Esophagus squamous epithelium (tissue), 5 donors: ENCODE measurements at places on chromosomes 3 and 15.

GRCh38 chr3:32336113-32336498 lies 55.5 kb upstream of the CMTM7 start:
- no peak for DNase-seq

DNA sequence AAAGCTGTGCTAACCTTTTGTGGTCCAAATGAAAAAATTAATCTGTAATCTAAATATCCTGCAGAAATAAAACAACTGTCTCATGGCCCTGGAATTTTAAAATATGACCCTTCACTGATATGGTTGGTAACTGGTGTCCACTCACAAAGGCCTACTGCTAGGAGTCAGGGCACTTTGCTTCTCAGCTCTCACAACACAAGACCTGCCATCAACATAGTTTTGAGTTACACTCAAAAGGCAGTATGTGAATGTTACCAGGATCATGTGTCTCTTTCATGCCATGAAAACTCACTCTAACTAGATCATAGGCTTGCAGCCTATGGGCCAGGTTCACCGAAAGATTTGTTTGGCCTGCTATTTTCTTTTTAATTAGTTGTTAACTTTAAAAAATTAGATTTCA lies 10.0 kb upstream of the MLF1 start:
- no peak for DNase-seq

GRCh38 chr15:27017168-27017809 lies 46.3 kb downstream of the GABRG3 start:
- no peak for DNase-seq

DNA sequence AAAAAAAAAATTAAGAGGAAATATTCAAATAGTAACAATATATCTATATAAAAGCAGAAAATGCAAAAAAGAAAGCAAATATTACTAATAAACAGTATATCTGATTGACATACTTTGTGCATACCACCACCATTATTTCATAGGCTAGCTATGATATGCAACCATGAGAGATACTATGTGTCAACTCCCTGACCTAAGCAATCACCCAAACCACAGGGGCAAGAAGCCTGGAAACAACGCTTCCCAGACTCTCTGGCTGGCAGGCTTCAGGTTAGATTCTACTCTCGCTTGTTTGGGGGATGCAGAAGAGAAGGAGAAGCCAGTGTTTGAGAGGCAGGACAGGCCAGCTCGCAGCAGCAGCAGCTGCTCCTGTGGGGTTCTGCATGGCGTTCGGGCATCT lies 169.3 kb upstream of the TPM1 start:
- no peak for DNase-seq

DNA sequence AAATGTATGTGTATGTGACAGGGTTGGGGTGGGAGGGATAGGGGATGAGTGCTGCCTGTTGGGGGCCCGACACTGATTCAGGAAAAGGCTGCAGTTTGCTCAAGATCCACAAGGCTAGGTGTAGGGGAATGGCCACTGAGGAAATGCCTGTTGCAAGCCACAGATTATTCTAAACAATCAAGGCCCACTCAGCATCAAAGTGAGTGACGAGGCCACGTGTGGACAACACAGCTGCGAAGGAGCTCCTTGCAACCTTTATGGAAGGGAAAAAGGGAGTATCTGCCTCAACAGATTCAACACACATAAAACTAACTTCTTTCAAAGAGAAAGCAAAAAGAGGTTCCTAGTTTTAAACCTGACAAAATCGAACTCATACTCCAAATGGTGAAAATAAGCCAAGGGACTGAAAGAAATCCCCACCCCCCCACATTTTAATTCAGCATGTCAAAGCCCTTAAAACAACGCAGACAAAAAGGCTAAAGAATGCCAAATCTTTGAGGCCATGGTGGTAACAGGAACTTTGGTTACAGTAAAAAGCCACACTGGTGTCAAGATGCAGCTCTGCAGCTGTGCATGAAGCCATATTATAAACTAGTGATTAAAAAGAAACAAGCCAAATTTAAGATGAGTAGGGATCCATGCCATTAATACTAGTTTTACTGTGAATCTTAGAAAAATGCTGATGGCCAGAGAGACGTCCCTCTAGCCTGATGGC lies 3.6 kb downstream of the POLG start:
- no peak for DNase-seq

DNA sequence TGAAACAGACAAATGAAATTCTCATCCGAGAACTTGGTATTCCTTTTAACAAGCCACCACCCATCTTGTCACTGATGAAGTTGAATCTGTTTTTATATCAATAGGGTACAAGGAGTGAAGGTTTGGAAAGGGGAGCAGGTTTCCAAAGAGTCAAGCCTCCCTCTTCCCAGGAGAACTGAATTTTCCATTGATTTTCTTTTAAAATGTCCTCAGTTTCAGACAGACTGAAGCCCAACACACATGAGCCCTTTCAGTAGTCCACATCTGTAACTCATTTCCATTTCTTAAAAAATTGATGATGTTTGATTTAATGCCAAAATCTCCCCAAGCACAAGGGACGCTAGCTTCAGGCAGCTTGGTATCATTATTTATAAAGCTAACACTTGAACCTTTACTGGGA lies 187.7 kb downstream of the FOXB1 start:
- no peak for DNase-seq

DNA sequence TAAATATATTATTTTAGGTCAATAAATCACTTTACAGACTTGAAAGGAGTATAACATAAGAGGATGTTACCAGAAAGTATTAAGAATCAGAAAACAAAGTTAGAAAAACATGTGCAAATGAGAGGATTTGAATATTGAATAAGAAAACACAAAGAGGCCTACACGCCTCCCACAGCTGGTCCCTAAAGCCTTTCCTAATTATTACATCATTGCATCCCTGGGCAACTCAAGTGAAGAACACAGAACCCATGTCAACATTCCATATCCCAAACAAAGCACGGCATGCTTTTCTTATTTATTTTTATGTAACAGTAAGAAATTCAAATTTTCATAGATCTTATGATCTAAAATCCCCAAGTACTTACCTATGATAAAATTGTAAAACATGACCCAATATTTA lies 61.2 kb downstream of the HERC1 start:
- DNase-seq: no peak

DNA sequence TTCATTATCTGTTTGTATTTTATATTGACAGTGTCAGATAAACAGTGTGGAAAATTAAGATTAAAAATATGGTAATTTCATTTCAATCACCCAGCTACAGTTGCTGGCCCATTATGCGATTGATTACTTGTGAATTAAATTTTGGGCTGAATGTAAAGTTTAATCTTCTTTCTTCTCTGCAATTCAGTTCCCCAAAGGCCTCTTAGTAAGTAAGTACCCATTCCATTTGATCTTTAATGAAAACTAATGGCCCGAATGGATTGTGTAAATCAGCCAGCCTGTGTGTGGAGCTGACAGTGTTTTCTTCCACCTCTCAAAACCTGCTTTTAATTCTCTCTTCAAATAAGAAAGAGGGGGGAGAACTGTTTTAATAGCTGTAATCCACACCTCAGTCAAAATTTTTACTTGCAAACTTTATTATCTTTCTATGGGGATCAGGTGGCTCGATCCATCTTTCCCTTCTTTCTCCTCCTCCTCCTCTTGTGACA lies 307.1 kb downstream of the IL20RB start:
- DNase-seq: no peak

DNA sequence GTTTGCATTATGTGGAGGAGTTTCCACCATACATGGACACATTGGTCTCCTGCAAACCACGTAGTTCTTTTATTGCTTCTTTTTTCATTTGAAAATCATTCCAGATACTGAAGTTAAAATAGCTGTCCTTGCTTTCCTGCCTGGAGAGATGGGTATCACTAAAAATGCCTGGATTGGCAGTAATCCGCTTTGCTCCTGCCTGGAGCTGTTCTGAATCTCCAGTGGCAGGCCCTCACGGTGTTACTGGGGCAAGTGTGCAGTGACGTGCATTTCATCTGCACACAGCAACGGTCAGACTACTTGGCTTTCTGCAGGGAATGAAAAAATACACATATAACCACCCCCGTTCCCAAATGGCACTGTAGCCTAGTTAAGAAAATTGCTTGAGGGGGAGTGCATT lies 272.9 kb downstream of the IL5RA start:
- DNase-seq: no peak

DNA sequence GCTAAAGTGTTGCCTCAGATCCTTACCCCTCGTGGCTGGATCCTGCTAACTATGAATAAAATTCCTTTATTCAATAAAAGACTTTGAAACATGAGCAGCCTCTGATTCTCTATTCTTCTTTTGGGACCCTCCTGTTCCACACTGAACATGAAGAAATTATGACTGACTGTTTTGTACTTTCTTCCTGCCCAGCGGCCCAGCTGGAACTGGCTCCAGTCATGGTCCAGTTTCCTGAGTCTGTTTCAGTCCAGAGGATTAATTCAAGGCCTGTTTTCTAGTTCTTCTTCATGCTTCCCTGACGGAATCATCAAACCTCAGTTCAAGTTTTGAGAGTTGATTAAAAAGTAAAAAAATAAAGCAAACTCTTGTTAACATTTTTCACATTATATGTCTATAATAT lies 52.6 kb upstream of the CP start:
- DNase-seq: no peak

DNA sequence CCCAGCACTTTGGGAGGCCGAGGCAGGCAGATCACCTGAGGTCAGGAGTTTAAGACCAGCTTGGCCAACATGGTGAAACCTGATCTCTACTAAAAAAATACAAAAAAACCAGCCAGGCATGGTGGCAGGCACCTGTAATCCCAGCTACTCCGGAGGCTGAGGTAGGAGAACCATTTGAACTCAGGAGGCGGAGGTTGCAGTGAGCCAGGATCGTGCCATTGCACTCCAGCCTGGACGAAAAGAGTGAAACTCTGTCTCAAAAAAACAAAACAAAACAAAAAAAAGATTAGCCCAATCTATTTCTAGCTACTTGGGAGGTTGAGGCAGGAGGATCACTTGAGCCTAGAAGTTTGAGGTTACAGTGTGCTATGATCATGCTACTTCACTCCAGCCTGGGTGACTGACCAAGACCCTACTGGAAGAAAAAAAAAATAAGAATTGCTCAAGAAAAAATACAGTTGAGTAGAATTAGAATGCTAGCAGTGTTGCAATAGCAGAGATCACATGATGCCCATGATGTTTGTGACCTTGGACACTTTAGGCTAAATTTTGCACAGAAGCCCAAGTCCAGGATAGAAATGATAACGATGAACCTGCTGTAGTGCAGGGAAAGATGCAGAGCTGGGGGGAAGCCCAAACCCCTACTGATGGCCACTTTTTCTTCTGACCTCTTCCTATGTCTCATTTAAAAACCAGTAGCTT lies 162.2 kb downstream of the LPP start:
- DNase-seq: no peak

GRCh38 chr3:10554236-10554611 lies 48.8 kb upstream of the ATP2B2 start:
- no peak for DNase-seq

DNA sequence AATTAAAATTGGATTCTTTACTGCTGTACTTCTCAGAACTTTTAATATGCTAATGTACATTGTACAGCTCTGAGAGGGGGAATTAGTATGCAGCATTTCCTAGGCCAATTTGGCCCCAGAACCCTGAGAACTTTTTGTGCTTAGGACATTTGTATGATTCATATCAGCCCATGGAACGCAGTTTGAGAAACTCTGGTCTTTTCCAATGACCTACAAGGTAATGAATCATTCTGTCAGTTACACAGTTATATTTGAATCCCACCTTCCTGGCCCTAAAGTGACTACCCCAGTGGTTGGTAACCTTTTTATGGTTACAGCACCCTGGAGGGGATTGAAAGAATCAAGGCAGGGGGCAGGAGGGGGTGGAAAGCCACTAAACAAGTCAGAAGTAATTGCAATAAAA lies 25.6 kb upstream of the KBTBD12 start:
- DNase-seq: no peak

- no peak for DNase-seq
These were observed 7.7 kb downstream of the FILIP1L start for GRCh38 chr3:100106531-100107141.

GRCh38 chr3:20028905-20029331 lies 11.3 kb upstream of the KAT2B start:
- no peak for DNase-seq
